ENCODE measurements at places on chromosomes 5 and 9. TPM values are rescaled to one million over a fixed set of nuclear protein-coding genes. Genes with fewer than 3 reads are reported as not detected.

Gene CARTPT
- total RNA-seq, result not detected

Gene PLCXD3
- 0.09 TPM for total RNA-seq

Gene C5orf52
- total RNA-seq, result not detected

Gene AIF1L
- 19.9 TPM for total RNA-seq

Gene NR6A1
- 0.58 TPM for total RNA-seq

Gene GEMIN5
- 17.0 TPM for total RNA-seq

Gene CBY3
- not detected for total RNA-seq

Gene ELAVL2
- total RNA-seq, result 2.1 TPM

Gene EMB
- 4.3 TPM for total RNA-seq

Gene OR4F3
- not detected for total RNA-seq

Gene TAF11L5
- not detected for total RNA-seq

DNA sequence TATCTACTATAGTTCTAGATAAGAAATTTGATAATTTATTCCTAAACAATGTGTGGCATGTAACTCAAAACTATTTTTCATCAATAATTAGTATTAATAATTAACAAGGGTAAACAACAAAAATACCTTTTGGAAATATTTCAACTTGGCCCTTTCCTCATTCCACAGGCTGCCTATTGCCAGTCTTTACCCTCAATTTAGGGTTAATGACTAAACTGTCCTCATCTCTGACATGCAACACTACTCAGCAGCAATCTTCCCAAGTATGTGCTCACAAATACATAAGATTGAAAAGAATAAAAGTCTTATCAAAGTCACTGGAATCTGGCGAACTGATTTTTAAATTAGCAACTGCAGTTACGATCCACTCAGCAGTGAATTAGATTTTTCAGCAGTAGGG, 153.6 kb downstream of the GLIS3 start:
- no peaks in the 10 kb centered on the region for H3K36me3 ChIP-seq
- H3K27me3 ChIP-seq, result no peaks in the 10 kb centered on the region
- H3K4me3 ChIP-seq, result no peak overlapping the region

- no peak for DNase-seq
- H3K27ac ChIP-seq, result no peak overlapping the region
- H3K4me3 ChIP-seq, result no peak overlapping the region
- H3K27me3 ChIP-seq, result no peaks in the 10 kb centered on the region
Measured at GRCh38 chr5:124157320-124157719, 589.1 kb downstream of the ZNF608 start.

DNA sequence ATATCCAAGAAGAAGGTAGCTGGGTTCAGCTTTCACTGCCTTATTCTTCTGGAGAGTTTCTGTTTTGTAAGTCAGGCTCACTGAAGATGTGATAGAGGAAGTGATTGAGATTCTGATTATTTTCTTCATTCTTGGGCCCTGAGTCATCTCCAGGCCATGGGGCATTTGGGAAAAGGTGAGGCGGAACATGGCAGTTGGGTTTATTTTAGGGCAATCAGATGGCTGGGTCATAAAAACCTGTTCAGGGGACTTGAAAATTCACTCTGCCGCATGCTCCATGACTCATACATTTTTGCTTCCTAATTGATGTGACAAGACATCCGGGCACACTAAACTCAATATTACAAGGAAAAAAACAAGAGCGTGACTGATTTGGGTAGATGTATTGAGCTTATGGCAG, 265.7 kb upstream of the KLF4 start:
- H3K4me3 ChIP-seq, result no peak overlapping the region
- DNase-seq, result peak; percentile 41
- no peaks in the 10 kb centered on the region for H3K36me3 ChIP-seq
- H3K27me3 ChIP-seq, result no peaks in the 10 kb centered on the region

- no peaks in the 10 kb centered on the region for H3K36me3 ChIP-seq
- peaks cover 51% of the 10 kb centered on the region for H3K4me1 ChIP-seq
- peaks cover 4% of the 10 kb centered on the region for H3K27me3 ChIP-seq
- peak; percentile 97 for DNase-seq
Measured at GRCh38 chr9:113654605-113655428, 191.3 kb downstream of the RGS3 start.

DNA sequence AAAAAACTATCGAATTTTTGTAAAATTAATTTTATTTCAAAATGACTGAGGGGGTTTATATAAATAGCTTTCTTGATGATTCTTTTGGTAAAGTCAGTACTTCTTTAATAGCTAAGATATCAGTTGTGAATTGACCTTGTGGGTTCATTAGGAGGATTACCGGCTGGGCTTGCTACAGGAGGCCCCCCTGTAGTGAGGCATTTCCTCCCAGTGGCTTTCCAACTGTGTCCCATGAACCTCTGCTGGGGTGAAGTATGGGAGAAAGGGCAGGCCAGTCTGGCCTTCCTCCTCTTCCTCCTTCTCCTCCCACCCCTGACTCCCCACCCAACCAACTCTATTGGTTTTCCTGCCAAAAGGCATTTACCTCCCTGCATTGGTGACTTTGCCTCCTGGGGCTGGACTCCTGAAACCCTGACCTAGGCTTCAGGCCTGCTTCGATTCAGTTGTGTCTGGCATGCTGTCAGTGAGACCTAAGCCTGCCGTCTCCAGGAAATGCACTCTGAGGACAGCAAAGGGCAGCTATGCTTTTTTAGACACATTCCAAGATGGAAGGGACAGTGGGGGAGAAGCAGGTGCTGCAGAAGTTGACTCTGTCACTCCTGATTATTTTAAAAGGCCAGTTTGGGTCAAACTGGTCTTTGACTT, 144.8 kb downstream of the HSPA4 start:
- H3K27me3 ChIP-seq, result peaks cover 2% of the 10 kb centered on the region
- DNase-seq, result peak; percentile 8
- no peak overlapping the region for H3K4me3 ChIP-seq
- no peak overlapping the region for H3K27ac ChIP-seq
- no peaks in the 10 kb centered on the region for H3K36me3 ChIP-seq
- peaks cover 6% of the 10 kb centered on the region for H3K4me1 ChIP-seq

- no peak overlapping the region for H3K4me3 ChIP-seq
- no peaks in the 10 kb centered on the region for H3K36me3 ChIP-seq
- H3K27me3 ChIP-seq, result no peaks in the 10 kb centered on the region
- no peak for DNase-seq
- H3K27ac ChIP-seq, result no peak overlapping the region
Measured at GRCh38 chr9:71896761-71897160, 14.2 kb downstream of the ABHD17B start.

DNA sequence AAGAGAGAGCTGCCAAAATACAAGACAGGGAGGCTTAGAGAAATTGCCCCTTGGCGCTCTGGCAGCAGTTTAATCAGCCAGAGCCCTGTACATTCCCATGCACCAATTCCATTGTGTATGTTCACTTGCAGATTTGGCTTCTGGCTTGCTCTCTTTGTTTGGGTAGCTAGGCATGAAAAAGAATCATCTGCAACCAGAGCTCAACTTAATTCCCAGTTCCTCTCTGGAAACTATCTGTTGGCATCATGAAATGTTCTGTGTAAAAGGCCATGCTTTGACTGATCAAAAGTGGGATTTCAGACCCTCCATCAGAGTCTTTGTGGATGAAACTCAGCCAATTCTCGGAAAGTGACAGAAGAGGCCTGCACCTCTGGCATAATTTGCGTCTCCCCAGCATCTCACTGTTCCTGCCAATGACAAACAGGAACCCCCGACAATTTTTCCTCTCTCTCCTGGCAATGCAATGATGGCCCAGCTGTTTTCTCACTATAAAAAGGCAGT, 53.8 kb upstream of the RAD23B start:
- peak overlapping the region; percentile 47 for H3K27ac ChIP-seq
- no peaks in the 10 kb centered on the region for H3K36me3 ChIP-seq
- peaks cover 9% of the 10 kb centered on the region for H3K4me1 ChIP-seq
- no peaks in the 10 kb centered on the region for H3K27me3 ChIP-seq
- no peak overlapping the region for H3K4me3 ChIP-seq

DNA sequence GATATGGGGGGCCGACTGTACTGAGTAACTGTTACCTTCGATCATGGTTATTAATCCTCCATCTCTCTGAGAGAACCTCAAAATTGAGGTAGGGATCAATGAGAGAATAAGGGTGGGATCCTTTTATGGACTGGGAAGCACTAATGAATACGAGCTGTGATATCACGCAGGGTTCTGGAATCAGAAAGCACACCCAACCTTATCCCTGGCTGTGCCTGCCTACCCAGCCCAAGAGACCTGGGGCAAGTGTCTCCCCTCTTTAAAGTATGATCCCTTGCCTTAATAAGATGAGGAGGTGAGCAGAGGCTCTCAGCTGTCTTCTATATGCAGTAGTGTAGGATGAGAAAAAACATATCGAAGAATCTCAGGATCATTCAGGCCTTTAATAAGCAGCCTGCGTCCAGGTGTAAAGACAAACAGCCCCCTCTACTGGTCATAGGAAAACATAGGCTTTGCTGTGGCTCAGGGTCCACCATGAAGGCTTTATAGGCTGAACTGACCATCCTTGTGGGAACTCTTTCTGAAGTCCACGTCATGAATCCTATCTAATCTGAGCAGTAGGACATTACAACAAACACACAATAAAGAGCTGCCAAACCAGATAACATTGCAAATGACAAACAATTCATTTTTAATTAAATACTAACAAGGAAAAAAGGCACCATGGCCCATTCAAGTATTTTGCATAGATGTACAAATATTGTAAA, 16.8 kb downstream of the NIPAL4 start:
- H3K27me3 ChIP-seq, result no peaks in the 10 kb centered on the region
- peaks cover 7% of the 10 kb centered on the region for H3K4me1 ChIP-seq
- no peak overlapping the region for H3K27ac ChIP-seq
- H3K4me3 ChIP-seq, result no peak overlapping the region
- peaks cover 34% of the 10 kb centered on the region for H3K36me3 ChIP-seq

DNA sequence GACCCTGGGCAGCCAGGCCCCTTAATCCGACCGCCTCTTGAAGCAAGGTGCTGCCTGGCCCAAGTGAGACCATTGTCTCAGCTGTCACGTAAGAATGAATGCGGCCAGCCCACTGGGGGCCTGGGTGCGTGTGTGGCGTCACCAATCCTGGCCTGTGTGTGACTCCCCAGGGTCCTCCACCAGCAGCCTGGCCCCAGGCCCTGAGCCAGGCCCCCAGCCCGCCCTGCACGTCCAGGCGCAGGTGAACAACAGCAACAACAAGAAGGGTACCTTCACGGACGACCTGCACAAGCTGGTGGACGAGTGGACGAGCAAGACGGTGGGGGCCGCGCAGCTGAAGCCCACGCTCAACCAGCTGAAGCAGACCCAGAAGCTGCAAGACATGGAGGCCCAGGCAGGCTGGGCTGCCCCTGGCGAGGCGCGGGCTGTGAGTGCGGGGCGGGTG, 124.2 kb downstream of the WNK2 start:
- H3K4me1 ChIP-seq, result peaks cover 35% of the 10 kb centered on the region
- H3K27me3 ChIP-seq, result no peaks in the 10 kb centered on the region
- H3K4me3 ChIP-seq, result no peak overlapping the region
- H3K36me3 ChIP-seq, result peaks cover 3% of the 10 kb centered on the region
- no peak overlapping the region for H3K27ac ChIP-seq
- DNase-seq, result no peak

- no peak overlapping the region for H3K4me3 ChIP-seq
- no peaks in the 10 kb centered on the region for H3K36me3 ChIP-seq
- H3K27ac ChIP-seq, result no peak overlapping the region
- no peaks in the 10 kb centered on the region for H3K27me3 ChIP-seq
- H3K4me1 ChIP-seq, result no peaks in the 10 kb centered on the region
- peak; percentile 19 for DNase-seq
Measured at GRCh38 chr9:104779946-104780535, 16.1 kb downstream of the NIPSNAP3B start.

DNA sequence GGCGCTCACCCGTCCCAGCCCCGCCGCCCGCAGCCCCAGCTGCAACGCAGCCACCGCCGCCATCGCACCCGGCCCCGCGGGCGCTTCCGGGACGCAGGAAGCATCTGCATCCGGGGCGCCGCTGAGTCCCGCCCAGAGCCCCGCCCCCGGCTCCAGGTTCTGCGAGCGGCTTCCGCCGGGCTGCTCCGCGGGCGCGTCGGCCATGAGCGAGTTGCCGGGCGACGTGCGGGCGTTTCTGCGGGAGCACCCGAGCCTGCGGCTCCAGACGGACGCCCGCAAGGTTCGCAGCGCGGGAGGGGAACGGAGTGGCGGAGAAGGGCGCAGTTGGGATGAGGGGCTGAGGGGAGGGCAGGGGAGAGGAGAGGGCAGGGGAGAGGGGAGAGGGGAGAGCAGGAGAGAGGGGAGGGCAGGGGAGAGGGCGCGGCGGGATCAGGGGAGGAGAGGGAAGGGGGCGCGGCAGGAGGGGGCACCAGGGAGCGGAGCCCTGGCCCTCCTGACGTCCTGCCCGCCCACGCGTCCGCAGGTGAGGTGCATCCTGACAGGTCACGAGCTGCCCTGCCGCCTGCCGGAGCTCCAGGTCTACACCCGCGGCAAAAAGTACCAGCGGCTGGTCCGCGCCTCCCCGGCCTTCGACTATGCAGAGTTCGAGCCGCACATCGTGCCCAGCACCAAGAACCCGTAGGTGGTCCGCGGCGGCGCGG, at the start of the genes SURF1 and SURF2:
Gene SURF1 (minus strand): TSS at position 97 of the 701 bp plus-strand sequence. CDS start 34 bp downstream, at position 63.
Gene SURF2 (plus strand): TSS at position 160 of the 701 bp plus-strand sequence. CDS start 43 bp downstream, at position 203.
- no peaks in the 10 kb centered on the region for H3K27me3 ChIP-seq
- peak; percentile 93 for DNase-seq

GRCh38 chr5:96657068-96657467, 5.1 kb upstream of the CAST start:
- H3K4me1 ChIP-seq, result peaks cover 5% of the 10 kb centered on the region
- H3K36me3 ChIP-seq, result no peaks in the 10 kb centered on the region
- no peak overlapping the region for H3K4me3 ChIP-seq
- DNase-seq, result no peak

DNA sequence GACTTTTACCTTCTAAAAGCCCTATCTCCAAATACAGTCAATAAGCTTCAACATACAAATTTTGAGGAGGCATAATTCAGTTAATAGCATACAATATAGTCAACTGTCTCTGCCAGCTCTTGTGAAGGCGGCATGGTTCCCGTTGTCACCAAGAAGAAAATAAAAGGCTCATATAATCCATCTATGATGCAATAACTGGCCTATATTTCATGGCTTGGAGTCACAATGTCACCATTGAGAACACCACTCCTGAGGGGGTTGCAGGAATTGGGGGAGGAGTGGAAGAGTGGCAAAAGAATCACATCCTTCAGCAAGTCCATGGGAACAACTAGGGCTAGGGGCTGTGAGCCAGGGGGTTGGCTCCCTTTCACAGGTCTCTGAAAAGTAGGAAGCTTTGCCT, 16.0 kb upstream of the ASTN2 start:
- H3K4me3 ChIP-seq, result no peak overlapping the region
- no peaks in the 10 kb centered on the region for H3K4me1 ChIP-seq
- no peak for DNase-seq
- H3K27me3 ChIP-seq, result no peaks in the 10 kb centered on the region

All from muscle of leg (tissue), 16 donors.